H1 (cell line): ENCODE measurements at places on chromosomes 4 and X. TPM values are rescaled to one million over a fixed set of nuclear protein-coding genes. Genes with fewer than 3 reads are reported as not detected.

Gene GLUD2
- 0.26 and 0.42 TPM in 2 replicates for total RNA-seq

GRCh38 chrX:11663875-11664210 is 1.9 kb downstream of the ARHGAP6 start:
- H3K4me3 ChIP-seq, result peak overlapping the region; percentile 63
- peaks cover 32% of the 10 kb centered on the region for H3K27me3 ChIP-seq

- peaks cover 4% of the 10 kb centered on the region; the same call in 1 of the 2 replicates for H3K4me1 ChIP-seq
- H3K4me3 ChIP-seq, result no peak overlapping the region
- DNase-seq, result no peak
- no peaks in the 10 kb centered on the region for H3K36me3 ChIP-seq
- no peak overlapping the region for H3K27ac ChIP-seq
- no peaks in the 10 kb centered on the region for H3K27me3 ChIP-seq
These were observed 17.5 kb upstream of the GYG2 start for GRCh38 chrX:2811271-2811670.

- DNase-seq, result no peak
- H3K27me3 ChIP-seq, result no peaks in the 10 kb centered on the region
- H3K4me3 ChIP-seq, result no peak overlapping the region
- H3K4me1 ChIP-seq, result no peaks in the 10 kb centered on the region
These were observed 203.3 kb downstream of the NR3C2 start for GRCh38 chr4:148238811-148239493.

- H3K4me1 ChIP-seq, result no peaks in the 10 kb centered on the region
- H3K27me3 ChIP-seq, result no peaks in the 10 kb centered on the region
- H3K4me3 ChIP-seq, result no peak overlapping the region
- no peak for DNase-seq
These were observed 65.0 kb upstream of the FMR1 start for GRCh38 chrX:147846676-147847075.

Gene MAGEA12
- total RNA-seq, result not detected in 2 replicates

Gene TMEM144
- total RNA-seq, result 1.6 and 2.6 TPM in 2 replicates

- no peaks in the 10 kb centered on the region for H3K36me3 ChIP-seq
- H3K27ac ChIP-seq, result no peak overlapping the region
- no peaks in the 10 kb centered on the region for H3K27me3 ChIP-seq
- no peak for DNase-seq
These were observed 189.1 kb upstream of the RBPJ start for GRCh38 chr4:26131711-26132110.

- H3K36me3 ChIP-seq, result no peaks in the 10 kb centered on the region
- no peaks in the 10 kb centered on the region for H3K4me1 ChIP-seq
- H3K27ac ChIP-seq, result no peak overlapping the region
- DNase-seq, result no peak
- no peaks in the 10 kb centered on the region for H3K27me3 ChIP-seq
- H3K4me3 ChIP-seq, result no peak overlapping the region
These were observed 27.7 kb upstream of the CEP135 start for GRCh38 chr4:55921093-55921492.

GRCh38 chr4:20368926-20369325 is 117.2 kb downstream of the SLIT2 start:
- H3K27ac ChIP-seq, result no peak overlapping the region
- no peak for DNase-seq
- H3K4me3 ChIP-seq, result no peak overlapping the region
- H3K27me3 ChIP-seq, result no peaks in the 10 kb centered on the region
- H3K36me3 ChIP-seq, result no peaks in the 10 kb centered on the region

Gene VSIG4
- total RNA-seq, result not detected in 2 replicates

GRCh38 chr4:112119353-112119783 is 25.9 kb upstream of the FAM241A start:
- H3K4me3 ChIP-seq, result no peak overlapping the region
- H3K27ac ChIP-seq, result no peak overlapping the region
- no peaks in the 10 kb centered on the region for H3K4me1 ChIP-seq
- no peaks in the 10 kb centered on the region for H3K27me3 ChIP-seq
